ENCODE measurements at places on chromosomes 4 and X.

GRCh38 chr4:123055943-123056342, 133.5 kb upstream of the NUDT6 start:
- no peak for DNase-seq

GRCh38 chr4:122163301-122163700, 11.2 kb downstream of the BLTP1 start:
- DNase-seq = no peak

DNA sequence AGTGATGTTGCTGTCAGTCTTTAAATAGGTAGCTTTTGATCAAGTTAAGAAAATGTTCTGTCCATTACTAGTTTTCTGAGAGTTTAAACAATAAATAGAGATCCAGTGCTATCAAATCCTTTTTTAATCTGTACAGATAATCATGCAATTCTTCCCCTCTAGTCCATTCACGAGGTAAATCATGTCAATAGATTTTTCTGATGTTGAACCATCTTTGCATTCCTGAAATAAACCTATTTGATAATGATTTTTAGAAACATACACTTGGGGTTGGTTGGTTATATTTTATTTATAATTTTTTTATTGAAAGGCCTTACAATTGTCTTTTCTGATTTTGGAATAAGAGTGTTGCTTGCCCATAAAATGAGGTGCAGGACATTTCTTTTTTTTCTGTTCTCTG, 95.0 kb downstream of the FAM53A start:
- DNase-seq = no peak

DNA sequence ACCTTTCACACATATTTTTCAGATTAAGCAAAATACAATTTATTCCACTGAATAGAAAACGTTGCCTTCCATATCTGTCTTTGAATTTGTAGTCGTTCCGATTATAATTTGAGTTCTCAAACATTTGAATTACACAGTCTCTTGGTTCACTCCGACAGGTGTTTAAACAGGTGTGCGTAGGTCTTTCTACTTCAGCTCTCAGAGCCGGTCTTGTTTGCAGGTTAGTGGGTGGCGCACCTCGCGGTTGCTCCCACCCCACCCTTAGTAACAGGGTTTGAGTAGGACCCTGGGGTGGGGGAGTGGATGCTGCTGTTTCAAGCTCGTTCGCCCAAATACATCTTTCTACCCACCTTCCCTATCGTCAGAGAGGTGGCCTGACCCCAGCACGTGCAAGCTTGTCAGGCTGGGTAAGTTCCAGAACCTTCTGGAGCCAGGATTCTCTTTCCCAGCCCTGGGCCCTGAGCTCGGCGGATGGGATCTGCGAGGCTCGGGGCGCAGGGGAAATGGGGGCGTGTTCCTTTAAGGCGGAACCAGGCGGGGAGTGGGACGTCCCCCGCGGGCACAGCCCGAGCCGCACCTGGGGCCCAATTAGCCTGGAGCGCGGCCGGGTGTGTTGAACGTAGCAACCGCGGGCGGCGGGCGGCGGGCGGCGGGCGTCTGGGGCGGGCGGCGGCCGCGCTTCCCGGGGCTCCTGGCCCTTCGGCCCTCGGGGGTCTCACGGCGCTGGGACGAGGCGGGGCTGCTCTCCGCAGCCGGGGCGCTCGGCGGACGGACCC, at the start of gene FAM149A:
Gene FAM149A, plus strand, starts transcription at position 591 of the 776 bp plus-strand sequence.
- DNase-seq = peak; percentile 13

DNA sequence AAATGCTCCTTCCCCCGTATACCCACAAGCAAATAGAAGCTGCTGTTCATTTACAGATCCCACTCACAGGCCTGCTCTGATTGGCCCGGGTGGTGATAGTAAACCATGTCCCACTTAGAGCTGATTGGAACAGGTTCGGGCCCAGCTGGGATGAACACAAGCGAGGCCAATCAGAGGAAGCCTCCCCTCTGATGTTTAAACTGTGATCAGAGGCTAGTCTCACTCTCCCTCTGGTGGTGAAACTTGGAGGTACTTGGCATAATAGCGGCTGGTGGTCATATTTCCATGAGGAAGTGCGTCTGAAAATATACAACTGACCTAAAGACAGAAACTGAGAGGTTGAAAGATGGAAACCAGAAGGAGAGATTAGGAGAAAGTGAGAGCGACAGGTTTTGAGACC, 51.5 kb upstream of the TRPC3 start:
- DNase-seq = no peak
